Endothelial cell of umbilical vein (primary cell): ENCODE measurements at places on chromosomes 7 and 10. TPM values are rescaled to one million over a fixed set of nuclear protein-coding genes. Genes with fewer than 3 reads are reported as not detected.

GRCh38 chr7:73668886-73669230 lies 1.2 kb downstream of the VPS37D start:
- no peak for DNase-seq

- DNase-seq = no peak
These were observed 11.7 kb downstream of the CASP7 start for GRCh38 chr10:113691381-113691780.

GRCh38 chr7:46424934-46425333 lies 503.9 kb upstream of the IGFBP3 start:
- no peak for DNase-seq

DNA sequence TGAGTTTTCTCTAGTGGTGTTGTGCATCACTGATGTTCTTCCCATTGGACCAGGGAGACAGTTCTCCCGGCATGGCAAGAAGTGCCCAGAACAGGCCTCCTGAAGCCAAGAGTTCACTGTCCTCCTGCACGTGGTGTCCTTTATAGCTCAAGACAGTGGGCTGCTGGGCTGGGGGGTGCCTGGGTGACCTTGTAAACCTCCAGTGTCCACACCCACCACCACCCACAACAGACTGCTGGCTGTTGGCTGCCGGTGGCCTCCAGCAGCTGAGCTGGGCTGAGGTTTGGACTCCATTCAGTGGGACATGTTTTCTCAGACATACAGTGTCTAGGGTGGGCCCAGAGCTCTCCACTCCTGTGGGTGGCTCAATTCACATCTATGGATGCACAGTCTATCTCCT lies 42.2 kb downstream of the HK1 start:
- DNase-seq = no peak

GRCh38 chr7:28840592-28840995 lies 117.5 kb downstream of the TRIL start:
- DNase-seq = peak; percentile 11

KIAA1217 gene
- 0.68 and 0.83 TPM in 2 replicates for polyA plus RNA-seq

UCN3 gene
- polyA plus RNA-seq = not detected in 2 replicates

TMEM176A gene
- polyA plus RNA-seq = not detected in 2 replicates
